ENCODE measurements at places on chromosomes 1 and 21.

DNA sequence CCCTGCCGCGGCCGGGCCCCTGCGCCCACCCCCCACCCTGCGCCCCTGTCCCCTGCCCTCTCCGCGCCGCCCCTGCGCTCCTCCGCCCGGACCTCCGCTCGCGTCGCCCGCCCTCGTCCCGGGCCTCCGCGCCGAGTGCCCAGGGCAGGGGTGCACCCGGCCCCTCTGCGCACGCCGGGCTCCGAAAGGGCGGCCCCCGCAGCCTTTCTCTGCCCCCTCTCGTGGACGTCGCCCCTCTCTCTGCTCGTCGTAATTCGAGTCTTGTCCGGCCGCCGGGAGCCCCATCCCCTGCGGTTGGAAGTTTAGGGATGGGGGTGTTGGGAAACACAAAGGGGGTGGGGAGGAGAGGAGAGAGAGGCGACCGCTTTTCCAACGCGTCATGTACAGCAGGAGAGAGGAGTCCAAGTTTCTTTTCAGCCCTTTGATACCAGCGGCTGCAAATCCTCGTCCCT, 407 bp downstream of the GALNT2 start:
- DNase-seq = no peak

DNA sequence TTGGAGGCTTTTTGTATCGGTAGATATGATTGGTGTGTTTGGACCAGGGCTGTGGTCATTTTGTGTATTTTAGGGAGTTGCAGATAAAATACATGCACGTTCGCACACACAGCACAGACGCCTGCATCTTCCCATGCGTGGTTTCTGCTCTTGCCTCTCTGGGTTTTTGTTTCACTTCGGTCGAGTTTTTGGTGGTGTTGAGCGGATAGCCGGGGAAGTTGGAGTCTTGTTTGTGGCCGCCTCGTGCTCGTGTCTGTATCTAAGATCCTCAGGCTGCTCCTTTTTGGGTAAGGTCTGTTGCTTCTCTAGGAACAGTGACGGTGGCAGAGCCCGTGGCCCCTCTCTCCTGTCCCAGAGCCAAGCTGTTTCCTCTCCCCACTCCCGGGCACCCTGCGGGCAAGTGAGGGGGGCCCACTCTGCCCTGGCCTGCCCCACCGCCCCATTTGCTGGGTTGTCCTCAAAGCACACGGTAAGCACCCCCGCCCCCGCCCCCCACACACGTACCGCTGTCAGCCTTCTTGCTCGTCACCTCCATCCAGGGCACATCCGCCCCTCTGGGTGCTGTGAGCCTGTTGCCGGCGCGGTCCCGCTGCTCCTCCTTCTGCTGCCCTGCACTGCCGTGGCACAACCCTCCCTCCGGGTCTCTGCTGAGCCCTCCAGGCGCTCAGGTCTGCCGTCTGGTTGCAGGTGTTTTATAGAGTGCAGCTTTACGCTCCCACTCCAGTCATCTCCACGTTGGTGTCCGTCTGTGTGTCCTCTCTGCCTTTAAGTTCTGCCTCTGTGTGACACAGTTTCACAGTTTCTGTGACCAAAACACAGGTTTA, 51.9 kb downstream of the AGPAT3 start:
- DNase-seq = no peak

- DNase-seq = no peak
Observed at GRCh38 chr1:155069551-155070157, 6.1 kb downstream of the EFNA4 start.

GRCh38 chr1:162956922-162957321, 95.9 kb upstream of the CCDC190 start:
- DNase-seq = no peak
